ENCODE measurements at places on chromosomes 6 and 20. TPM values are rescaled to one million over a fixed set of nuclear protein-coding genes. Genes with fewer than 3 reads are reported as not detected.

GRCh38 chr20:1371830-1372539 lies 20.9 kb downstream of the FKBP1A start:
- no peak for DNase-seq

DNA sequence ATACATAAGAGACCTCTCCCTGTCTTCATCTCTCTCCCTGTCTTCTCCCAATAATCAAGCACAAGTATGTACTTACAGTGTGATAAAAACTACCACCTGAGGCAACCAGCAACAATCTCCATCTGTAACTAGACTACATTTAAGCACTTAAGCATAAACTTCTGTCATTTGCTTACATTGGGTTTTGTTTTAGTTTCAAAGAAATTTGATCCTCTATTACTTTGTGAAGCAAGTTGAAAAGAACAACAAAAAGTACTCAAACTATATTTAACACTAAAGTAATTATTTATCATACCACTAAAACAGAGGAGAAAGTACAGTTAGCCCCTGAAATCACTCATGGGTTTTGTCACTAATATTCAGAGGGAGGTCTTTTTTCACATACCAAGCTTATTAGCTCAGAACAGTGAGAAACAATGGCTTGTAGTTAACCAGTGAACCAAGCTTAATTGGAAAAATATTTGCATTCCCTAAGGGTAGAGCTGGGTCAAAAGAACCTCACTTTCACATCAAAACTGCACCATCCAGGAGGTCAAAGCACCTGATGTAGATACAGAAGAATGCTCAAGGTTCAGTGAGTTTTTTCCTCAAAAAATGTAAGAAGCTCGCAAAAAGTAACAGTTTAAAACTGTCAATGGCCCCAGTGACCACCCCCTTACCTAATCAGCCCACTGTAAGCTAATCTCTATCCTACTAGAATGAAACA lies 34.1 kb downstream of the DCDC2 start:
- DNase-seq, result no peak

- DNase-seq, result no peak
These were observed 15.6 kb downstream of the MEP1A start for GRCh38 chr6:46808806-46809205.

The ELOVL4 gene
- 6.7 TPM for total RNA-seq

The LHFPL5 gene
- not detected for total RNA-seq
